ELR (cell line): ENCODE measurements at places on chromosomes 1 and 21.

DNA sequence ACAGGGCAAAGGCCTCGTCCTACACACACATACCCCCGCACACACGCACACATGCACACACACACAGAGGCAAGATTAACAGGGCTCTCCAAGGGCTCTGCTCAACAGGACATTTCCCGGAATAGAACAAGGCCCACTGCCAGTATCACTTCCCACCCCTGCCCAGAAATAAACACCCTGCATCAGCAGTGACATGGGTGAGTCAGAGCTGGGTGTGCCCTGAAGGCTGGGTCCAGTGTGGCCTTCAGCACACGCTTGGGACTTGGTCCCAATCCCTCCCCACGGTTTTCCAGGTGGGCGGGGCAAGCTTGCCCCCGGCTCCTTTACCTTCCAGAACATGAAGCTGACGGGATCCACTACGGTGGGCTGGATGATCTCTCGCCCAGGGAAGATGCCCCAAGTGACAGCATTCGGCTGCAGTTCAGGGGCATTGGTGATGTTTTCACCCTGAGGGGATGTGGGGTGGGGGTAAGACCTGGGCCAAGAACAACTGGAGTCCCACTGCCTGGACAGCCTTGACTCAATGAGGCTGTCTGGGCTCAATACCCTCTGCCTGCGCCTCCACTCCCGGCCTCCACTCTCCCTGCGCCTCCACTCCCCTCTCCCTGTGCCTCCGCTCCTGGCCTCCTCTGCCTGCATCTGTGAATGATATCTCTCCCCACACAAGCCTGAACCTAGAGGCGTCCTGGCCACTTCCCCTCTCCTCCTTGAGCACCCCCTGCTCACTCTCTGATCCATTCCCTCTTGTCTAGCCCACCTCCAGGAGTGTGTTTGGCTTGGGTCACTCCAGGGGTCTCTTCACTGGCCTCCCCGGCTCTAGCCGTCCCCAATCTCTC is 14.7 kb downstream of the MTHFR start:
- peak; percentile 74 for DNase-seq

DNA sequence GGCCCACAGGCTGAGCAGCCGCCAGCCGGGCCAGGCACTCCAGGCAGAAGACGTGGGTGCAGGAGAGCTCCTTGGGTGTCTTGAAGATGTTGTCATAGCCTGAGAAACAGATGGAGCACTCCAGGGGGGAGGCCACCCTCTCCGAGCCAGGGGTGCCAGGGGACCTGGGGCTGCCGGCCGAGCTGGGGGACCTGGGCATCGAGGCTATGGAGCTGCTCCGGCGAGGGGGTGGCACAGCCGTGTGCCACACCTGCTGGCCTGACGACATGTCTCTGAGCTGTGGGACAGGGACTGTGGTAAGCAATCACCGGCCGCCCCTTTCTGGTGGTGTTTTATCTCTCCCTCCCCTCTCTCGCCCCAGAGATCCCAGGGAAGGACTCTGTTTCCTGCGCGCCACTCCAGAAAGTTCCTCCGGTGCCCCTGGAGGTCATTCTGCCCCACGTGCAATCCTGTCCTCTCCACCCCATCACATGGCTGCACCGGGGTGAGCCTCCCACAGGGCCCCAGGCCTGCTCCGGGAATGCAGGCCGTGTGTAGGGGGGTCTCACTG is 1.7 kb downstream of the RNF223 start:
- no peak for DNase-seq

- DNase-seq = no peak
These were observed 537.2 kb downstream of the NPHP4 start for GRCh38 chr1:5455056-5455455.

DNA sequence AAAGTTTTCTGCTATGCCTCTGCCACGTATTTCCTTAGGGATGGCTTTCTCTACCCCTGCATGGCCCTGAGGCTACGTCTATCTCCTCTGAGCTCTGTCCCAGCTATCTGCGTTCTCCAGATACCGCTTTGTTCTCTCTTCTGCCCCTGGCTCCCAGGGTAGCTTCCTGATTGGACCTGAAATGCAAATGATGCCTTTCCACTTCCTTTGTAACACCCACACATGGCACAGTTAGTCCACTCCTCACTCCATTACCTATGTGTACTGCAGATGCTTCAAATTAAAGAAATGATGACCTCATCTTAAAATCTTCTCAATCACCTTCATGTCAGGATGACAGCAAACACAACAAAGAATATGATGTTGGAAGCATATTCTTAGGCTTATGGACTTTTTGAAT is 138.6 kb upstream of the POGK start:
- DNase-seq = no peak

- no peak for DNase-seq
These were observed 1.7 kb downstream of the LIN28A start for GRCh38 chr1:26412180-26412840.

DNA sequence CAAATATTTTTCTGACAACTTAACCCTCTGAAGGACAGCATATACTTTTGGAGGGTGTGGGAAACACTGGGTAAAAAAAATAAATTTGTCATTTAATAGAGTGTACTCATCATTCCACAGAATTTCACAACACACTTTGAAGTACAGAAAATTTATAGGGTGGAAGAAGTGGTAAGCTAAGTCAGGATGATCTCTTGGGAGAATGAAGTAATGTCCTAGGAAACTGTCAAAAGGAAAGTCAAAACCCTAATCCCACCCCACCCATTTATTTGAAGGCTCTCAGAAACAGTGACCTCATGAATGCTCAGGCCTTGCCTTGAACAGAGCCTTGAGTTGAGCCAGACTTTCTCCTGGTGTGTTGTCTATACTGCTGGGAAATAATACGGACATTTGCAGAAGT is 7.3 kb upstream of the UAP1 start:
- no peak for DNase-seq

GRCh38 chr1:161792740-161793139 is 26.6 kb downstream of the ATF6 start:
- peak; percentile 95 for DNase-seq

DNA sequence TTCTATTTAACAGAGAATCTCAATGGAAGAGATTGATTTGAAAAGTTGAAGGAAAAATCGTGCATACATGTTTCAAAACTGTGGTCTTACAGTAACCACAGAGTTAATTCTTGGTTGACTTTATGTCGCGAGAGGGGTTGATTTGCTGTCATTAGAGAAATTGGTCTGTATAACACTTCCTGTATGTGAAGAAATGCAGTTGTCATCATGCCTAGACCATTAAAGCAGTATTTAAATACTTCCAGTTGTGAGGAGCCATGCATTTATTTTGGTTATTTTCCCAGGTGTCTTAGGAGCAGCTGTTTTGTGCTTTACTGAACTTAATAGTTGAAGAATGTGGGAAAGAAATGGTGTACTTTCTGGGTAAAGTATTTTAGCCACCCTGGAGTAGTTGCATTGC is 76.2 kb downstream of the NFIA start:
- DNase-seq = no peak
